ENCODE measurements at places on chromosomes 2 and 18.

DNA sequence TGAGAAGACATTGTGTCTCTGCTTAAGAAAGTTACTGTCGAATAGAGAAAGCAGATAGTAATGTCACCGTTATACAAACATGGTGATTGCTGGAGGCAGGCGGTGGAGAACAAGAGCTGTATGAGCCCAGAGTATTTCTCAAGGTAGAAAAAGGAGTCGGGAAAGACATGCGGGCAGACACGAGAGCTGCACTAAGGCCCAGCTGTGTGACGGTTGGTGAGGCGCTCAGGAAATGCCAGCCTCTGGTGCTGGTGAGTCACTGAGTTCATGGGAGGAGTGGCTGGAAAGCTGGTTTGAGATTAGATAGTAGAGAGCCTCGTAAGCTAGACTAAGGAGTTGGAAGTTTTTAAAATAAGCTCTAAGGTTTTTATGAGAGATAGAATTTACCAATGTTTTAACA lies 390.9 kb upstream of the TRIB2 start:
- no peak for DNase-seq

DNA sequence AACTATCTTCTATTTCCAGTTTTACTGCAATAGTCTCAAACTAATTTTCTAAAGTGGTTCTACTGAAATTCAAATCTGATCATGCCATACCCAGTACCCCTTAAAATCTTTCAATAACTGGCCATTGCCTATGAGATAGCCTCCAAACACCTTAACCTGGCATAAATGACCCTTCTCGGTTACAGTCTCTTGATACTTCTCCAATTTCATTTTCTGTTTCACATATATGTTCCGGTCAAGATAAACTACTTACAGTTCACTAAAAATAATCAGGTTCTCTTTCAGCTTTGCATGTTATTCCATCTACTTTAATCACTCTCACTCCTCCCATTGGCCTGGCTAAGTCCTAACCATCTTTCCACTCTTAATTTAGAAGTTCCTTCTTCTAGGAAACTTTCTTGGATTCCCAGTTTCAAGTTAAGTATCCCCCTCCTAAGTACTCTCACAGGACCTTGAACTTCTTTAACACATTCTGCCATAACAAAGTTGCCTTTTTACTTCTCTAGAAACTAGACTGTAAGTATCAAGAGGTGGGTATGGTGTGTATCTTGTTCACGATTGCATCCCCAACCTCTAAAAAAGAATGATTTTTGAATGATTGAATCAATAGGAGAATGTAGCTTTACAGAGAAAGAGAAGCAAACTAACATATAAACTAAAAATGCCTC lies 110.2 kb upstream of the RBBP8 start:
- no peak for DNase-seq

- no peak for DNase-seq
These were observed 88.7 kb downstream of the ARHGEF33 start for GRCh38 chr2:38978296-38978903.

DNA sequence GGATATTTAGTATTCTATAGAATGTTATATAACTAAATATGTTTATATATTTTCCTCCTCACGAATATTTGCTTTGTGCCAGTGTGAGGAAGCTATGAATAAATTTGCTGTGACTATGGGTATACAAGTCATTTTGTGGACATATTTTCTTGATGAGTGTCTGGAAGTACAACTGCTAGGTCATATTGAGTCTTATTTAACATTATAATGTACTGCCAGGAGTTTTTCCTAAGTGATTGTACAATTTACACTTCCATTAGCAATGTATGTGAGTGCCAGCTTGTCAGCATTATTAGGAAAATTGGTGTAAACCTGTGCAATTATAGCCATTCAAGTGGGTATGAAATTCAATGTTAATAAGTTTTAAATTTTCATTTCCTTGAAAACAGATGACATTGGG lies 1328.9 kb upstream of the TMEFF2 start:
- DNase-seq: no peak

- no peak for DNase-seq
These were observed 67.6 kb downstream of the KIAA2012 start for GRCh38 chr2:202140522-202141252.

GRCh38 chr2:236928380-236929037 lies 157.2 kb upstream of the COPS8 start:
- DNase-seq: no peak

- no peak for DNase-seq
These were observed 22.7 kb upstream of the LINC00305 start for GRCh38 chr18:64171576-64171975.

DNA sequence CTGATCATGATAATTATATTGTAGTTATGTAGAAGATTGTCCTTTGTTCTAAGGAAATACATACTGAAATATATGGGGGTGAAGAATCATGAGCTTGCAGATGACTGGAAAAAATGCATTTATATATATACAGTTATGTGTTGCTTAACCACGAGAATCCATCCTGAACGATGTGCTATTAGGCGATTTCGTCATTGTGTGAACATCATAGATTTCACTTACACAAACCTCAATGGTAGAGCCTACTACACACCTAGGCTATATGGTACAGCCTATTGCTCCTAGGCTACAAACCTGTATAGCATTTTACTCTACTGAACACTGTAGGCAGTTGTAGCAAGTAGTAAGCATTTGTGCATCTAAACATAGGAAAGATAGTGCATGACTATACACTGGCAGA lies 2.6 kb upstream of the ACAA2 start:
- DNase-seq: no peak

- DNase-seq: no peak
These were observed 381.0 kb upstream of the ID2 start for GRCh38 chr2:8300905-8301304.

DNA sequence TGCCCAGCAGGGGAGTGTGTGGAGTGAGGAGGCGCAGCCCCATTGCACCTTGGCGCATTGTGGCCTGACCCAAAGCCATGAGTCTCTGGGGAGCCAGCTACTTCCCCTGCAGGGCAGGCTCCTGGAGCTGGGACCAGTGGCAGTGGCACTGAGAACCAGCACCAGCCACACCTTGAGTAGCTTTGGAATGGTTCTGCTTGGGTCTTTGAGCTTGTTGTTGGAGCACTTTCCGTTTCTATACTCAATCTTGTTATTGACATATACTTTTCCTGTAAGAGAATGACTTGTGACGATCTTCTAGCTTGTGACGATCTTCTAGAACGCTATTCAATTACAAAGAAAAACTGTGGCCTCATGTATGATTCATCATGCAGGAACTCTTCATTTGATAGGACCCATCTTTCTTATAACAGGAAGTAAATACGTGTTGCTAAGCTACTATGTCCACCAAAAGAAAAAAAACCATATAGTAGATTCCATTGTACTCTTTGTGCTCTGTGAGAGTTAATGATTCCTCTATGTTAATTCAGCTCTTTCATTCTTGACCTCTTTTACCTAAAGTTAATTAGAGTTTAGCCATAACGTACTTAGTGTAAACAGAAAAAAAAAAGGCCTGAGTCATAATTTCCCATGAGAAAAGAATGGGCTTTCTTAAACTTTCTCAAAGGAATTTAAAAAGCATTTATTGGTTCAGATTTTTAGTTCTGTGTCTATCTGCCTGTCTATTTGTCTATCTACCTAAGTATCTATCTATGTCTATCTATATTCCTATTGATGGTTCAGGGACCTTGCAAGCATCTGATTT lies 113.1 kb downstream of the GATA6 start:
- peak; percentile 64 for DNase-seq

- no peak for DNase-seq
These were observed 11.8 kb downstream of the CRACDL start for GRCh38 chr2:98924038-98924830.

- no peak for DNase-seq
These were observed 40.9 kb downstream of the LRATD1 start for GRCh38 chr2:14673351-14673875.

DNA sequence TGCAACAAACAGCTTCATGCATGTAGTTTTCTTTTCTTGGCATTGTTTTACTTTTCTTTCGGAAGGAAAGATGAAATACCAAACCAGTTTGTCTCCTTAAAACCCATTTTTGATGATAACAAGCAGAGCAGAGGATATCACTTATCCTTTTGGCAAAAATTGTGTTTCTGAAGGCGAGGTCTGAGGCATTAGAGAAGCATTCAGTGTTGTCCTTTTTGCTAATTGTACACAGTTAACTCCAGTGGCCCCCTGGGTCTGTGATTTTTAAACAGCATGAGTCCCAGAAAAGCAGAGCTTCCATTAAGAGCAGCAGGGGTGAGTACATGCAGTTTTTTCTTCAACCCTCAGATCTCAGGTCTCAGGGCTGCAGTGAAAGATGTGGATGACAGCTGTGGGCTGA lies 41.3 kb downstream of the TTC39C start:
- no peak for DNase-seq

- DNase-seq: no peak
These were observed 705.7 kb upstream of the DDX18 start for GRCh38 chr2:117108741-117109267.

DNA sequence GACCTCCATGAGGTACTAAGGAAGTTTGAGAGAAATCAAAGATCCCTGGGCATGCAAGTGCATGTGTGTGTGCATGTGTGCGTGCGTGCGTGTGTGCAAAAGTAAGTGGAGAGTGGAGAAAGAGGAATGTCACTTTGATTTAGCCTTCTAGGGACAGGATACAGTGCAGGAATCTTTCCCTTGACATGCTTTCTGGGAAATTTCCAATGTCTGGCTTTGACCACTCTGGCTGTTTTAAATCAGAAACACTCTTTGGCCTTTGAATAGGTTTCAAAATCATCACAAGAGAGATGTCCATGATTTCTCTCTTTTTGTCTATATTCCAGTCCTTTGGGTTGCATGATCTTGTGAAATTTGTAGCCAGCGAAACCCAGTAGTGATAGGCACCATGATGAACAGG lies 162.0 kb downstream of the ALK start:
- DNase-seq: no peak

DNA sequence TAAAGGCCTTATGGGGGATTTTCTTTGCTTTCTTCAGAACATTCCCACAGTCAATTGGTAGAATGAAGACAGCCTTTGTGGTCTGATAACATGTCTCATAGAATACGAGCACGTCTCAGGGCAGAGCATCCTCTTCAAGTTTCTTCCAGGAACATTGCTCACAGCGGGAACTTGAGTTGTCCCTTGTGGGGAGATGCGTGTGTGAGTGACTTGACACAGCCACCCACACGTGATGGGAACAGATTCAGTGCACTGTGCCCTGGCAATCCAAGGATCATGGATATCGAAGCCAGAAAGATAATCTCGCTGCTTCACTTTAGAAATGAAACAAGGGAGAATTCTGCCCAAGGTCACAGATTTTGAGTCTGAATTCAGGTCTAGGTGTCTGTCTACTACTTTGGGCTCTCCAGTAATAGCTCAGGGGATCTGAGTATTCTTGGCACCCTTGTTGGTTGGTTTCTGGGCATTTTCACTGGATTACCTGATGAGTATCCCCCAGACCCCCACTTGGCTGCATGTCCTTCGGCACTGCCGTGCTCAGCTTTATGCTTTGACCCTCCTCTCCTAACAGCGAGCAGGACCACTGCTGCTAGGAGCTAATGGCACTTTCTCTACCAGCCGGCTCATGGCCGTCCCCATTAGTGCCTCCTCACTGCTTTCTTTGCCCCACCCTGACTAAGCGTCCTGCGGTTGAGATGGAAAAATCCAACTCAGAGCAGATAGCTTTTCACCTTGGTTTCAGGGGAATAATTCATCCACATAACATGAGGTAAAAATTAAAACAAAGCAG lies 75.9 kb upstream of the FOSL2 start:
- no peak for DNase-seq

DNA sequence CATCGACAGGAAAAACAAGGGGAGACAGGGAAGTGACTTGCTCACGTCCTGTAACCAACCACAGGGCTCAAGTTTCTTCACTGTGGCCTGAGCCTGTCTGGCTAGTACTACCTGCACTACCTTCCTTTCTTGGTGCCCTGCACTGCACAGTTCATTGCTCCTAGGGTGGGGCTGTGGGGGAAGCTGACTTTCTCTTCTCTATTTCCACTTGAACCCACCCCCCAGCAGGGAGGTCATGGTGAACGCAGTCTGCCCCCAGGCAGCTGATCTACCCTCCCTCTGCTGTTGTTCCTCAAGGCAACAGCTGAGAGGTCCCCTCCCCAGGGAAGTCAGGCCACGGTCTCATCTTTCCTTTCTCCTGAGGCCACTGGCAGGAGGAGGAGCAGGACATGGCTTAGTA lies 532.1 kb downstream of the SOX11 start:
- no peak for DNase-seq

DNA sequence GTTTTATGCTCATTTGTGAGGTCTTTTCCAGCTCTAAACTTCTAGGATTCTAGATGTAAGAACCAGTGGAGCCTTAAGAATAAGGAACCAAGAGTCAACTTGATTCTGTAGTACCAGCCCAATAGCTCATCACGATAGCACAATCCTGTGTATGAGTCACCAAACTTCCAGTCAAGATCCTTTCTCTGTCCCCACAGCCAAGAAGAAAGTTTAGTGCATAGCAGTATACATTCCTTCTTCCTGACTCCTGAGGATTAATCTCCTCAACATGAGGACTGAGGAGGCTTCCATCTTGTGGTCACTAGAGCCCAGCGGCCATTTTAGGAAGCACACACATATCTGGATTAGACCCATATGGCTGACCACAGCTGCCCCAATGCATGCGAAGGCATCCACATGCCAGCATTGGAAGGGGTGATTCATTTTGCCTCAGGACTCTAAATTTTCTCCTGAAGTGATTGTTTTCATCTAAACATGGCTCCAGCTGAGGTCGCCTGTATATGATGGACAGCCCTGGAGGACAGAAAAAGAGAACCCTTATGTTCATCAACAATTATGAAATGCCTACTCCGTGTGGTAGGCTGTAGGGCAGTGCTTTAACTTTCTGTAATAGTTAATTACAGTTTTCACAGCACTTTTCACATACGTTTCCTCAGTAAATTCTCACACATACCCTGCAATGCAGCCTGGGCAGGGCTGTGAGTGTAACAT lies 53.5 kb downstream of the RASGRP3 start:
- no peak for DNase-seq

DNA sequence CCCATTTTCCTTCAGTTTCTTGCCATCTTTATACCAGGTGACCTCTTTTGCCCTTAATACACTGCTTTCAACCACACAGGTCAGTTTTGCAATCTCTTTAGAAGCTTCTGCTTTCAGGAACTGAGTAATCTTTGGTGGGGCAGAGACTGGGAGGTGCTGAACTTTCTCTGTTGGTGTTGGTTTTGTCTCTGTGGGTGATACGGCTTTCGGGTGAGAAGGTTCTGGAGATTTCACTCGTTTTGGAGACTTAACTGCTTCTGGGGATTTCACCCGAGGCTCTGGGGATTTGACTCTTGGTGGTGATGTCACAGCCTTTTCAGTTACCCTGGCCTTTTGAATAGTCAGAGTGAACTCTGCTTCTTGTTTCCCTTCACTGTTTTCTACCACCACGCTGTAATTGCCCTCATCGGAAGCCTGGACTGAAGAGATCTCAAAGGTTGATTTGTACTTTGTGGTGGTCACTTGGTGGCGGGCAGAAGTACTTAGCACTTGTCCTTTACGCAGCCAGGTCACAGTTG lies 50.4 kb downstream of the PLEKHA3 start:
- no peak for DNase-seq

DNA sequence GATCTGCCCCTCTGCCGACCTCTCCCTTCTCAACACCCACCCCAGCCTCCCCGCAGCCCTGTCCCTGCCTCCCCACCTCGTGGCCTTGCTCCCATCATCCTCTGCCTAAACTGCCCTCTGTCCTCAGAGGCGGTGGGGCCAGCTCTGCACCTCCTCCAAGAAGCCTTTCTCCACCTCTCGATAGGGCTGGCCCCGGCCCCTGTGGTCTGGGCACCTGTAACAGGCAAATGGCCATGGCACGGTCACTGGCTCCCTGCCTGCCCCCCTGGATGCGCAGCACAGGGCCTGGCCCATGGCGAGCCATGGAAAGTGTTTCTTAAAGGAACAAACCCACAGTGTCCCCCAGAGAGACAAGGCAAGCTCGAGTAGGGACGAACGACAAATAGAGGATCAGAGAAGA lies 42.0 kb downstream of the MYO7B start:
- no peak for DNase-seq

GRCh38 chr2:7570247-7570646 lies 653.0 kb downstream of the RNF144A start:
- DNase-seq: no peak
